COLO829 (cell line): ENCODE measurements at places on chromosomes 3 and 15.

DNA sequence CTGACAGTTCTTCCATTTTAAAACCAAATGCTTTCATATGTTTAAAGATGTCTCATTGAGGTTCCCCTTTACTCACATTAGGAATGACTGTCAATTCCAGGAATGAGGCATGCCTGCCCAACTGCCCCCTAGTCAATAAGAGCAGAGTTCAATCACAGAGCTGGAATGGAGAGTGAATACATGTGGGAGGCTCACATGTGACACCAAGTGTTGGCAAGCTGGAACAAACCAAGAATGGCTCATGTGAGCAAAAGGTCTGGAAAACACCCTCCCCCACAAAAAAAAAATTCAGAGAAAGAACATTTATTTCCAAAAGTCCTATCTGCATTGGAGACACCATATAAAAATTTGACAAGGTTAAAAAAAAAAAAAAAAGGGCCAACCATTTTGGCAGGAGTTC, 3.7 kb downstream of the PBRM1 start:
- DNase-seq: peak; percentile 80

GRCh38 chr3:175956964-175957363, 1097.8 kb downstream of the NAALADL2 start:
- DNase-seq: peak; percentile 38

GRCh38 chr3:188840290-188840689, 331.5 kb upstream of the TPRG1 start:
- DNase-seq: no peak

DNA sequence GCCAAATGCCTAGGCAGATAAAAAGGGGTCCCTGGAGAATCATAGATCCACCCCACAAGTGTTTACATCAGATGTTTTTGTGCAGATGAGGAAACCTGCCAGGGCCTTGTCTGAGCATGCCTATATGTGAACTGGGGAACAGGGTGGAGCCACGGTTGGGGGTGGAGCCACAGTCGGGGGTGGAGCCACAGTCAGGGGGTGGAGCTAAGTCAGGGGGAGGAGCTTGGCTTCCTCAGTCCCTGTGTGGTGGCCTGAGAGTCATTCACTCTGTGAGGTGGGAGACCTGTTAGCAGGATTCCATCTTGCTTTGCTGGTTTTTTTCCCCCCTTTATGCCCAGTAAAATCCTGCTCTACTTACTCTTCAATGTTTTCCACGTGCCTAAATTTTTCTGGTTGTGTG, 57.8 kb upstream of the TGFBR2 start:
- peak; percentile 19 for DNase-seq

DNA sequence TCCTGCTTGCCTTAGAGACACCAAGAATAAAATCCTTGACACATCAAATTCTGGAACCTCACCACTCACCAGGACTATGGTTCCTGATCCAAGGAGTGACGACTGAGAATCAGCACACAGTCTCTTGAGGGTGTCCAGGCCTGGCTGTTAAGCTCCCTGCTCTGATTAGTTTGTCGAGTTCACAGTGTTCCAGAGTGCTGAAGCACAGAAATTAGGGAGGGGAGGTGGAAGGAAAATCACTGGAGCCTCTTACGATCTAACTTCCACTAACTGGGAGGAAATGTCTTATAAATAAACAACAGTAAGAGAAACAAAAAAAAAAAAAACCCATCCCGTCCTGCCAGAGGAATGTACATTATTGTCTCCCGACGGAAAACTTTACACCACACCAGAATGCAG, 330.2 kb downstream of the TIGIT start:
- no peak for DNase-seq

DNA sequence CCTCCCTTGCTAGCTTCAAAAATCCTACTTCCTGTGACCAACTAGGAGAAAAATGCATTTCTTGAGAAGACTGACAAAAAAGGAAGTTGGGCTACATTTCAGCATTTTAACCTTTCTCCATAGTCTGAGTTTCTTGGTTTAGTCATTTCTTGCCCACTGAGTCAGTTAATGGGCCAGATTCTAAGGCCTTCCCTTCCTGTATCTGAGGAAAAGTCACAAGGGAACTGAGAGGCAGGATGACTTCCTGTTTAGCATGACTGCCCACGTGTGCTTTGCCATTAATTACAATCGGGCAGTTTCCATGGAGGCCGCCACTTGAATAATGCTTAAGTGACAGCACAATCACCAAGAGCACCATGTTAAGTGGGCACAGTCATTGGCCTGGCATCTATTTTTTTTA, 794.4 kb upstream of the LMCD1 start:
- DNase-seq: no peak

- DNase-seq: no peak
Observed at GRCh38 chr3:14915636-14916222, 31.7 kb upstream of the NR2C2 start.

GRCh38 chr15:88395872-88396781, 71.1 kb downstream of the MRPL46 start:
- DNase-seq: no peak

DNA sequence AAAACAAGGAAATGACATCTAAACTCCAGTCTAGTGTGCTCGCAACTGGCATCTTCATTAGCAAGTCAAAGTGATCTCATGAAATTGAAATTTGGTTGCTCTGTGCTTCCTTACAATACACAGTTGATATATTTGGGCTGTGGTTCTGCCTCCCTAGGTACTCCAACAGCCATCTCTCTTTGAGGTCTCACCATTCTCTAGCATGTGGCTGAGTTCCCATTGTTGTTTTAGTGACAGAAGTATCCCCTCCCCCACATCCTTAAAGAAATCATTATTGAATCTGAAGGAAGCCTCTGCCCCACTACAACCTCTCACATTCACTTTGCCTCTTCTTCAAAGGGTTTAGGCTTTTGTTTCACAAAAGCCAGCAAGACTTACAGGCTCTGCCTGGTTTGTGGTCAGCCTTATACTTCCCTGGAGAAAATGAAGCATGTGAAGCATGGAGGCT, 516.5 kb downstream of the NLGN1 start:
- no peak for DNase-seq

DNA sequence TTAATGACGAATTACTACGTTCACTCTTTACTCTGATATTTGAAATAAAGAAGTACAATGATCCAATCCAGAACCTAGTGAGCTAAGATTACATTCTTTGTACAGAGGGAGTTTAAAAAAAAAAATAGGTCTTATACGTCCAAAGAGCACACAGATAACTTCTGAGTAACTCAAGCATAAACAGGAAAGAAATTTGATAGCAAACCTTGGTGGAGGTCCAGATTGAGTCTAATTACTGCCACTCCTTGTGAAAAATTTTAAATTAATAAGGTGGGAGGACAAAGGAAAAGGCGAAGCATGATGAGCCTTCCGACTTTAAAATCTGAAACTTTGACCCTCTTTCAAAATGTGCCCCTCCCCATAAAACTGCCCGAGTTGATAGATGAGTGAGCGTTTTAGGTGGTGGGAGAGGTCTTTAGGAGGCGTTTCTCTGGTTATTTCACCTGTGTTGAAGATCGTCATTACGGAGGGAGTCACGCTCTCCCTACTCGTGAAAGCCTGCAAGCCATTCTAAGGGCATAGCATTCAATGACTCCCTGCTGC, 127.0 kb upstream of the ROBO2 start:
- DNase-seq: no peak

DNA sequence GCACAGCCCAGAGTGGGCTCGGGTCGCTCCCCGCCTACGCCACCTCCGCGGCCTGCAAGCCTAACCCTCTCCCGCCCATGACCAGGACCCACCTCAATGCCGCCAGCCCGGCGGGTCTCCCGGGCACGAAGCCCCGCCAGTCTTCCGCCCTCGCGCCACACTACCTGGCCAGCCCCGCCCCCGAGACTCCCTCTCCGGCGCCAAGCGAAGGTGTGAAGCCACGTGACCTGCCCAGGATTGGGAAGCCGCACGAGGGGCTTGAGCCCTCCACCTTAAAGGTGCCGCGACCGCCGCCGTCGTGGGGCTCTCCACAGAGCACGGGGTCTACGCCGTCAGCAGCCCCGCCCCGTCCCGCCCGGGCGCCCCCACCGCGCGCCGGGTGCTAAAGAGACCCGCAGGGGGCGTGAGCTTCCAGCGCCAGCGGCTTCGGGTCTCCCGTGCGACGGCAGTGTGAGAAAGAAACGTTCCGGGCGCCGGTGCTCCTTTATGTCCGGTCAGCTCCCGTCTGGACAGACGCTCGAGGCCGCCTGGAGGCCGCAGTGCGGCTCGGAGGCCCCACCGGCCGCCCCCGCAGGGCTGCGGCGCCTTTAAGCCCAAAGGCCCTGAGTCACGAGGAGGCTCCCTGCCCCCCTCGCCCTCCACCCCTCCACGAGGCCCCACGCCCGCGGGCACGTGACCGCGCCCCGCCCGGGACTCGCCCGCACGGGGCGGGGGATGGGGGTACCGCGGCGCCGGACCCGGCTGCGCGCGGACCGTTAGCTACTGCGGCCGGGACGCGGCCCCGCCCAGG, at the start of gene CPEB1:
Gene CPEB1 (minus strand): TSS at position 319 of the 790 bp plus-strand sequence. CDS start 18,904 bp downstream, outside the sequence.
- DNase-seq: peak; percentile 49

- no peak for DNase-seq
Observed at GRCh38 chr3:151329363-151329762, at the start of gene P2RY13. TSS of gene P2RY13 (minus strand) at chr3:151329549. CDS start at chr3:151329528, 21 bp downstream.

DNA sequence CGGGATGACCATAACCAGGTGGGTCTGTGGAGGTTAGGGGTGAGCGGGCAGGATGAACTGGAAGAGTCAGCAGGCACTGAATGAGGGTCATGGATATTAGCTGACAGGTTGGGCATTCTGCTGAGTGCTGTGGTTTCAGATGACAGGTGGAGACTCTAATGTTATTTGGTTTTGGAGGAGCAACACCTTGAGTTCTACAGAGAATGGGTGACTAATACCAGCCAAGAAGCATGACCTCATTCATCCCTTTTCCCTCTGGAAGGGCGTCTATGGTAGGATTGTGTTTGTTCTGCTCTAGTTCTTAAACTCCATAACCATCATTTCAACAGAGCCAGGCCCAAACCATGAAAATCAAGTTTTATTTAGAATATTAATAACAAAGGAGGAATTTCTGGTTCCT, 550.7 kb upstream of the LMCD1 start:
- DNase-seq: no peak

- no peak for DNase-seq
Observed at GRCh38 chr3:69368129-69368741, 17.7 kb downstream of the FRMD4B start.

DNA sequence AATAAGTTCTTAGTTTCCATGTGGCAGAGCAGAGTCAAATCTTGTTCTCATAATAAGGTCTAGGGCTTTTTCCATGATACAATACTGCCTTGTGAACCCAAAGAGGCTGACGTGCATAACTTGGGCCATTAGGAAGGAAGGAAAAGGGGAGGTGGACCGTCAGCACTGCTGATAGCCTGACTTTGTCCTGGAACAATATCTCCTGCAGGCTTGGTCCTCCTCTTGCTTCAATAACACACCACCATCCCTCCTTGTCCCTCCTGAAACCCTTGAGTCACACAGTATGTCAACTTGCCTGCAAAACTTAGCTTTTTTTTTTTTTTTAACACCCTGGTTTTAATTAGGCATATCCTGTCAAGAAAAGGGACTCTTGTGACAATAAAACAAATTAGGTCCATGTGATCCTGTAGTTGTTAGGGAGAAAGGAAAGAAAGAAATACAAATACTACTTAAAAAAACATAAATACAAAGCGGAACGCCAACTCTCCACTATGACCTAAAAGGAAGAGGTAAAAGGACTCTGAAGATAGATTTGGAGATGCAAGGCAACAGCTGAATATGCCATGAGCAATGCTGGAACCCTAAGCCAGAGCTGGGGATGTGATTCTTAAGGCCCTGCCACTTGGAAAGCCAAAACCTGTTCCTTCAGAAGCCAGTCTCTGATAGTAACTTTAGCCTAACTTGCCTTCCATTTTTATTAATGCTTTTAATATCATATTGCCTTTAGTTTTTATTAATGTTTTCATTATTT, 67.0 kb downstream of the WWTR1 start:
- no peak for DNase-seq

DNA sequence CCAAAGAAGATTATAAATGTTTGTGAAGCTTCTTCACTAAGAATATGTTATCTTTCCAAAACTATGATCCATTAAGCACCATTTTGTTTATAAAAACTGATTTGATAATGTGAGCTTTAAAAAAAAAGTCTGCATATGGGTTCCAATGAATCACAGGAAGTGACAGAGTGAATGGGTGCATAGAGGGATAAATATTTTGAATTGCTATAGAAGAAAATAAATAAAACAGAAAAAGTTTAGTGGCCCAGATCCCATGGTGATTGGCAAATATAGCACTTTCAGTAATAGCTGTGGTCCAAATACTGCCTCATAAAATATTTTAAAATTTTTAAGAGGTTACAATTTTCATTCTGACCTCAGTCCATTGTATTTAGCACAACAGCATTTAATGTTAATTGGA, 19.2 kb downstream of the CPA3 start:
- DNase-seq: no peak
